ENCODE measurements at places on chromosomes 16 and 17.

GRCh38 chr16:9578459-9578858 lies 487.0 kb downstream of the HAPSTR1 start:
- no peak for DNase-seq

DNA sequence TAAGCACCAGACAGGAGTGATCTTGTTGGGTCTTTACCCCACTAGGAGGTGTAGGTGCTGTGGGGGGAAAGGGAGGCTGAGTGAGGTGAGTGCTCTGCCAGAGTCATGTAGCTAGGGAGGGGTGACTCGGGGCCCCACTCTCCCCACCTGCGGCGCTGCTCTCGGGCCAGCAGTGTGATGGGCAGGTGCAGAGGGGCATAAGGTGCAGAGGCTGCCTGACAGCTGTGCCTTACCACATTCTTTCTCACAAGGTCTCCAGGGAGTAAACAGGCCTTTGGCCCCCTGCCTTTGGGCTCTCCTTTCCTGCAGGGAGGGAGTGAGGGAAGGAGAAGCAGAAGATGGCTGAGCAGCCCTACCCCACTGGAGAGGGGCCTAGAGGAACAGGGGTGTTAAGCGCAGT lies 4.5 kb upstream of the CNP start:
- no peak for DNase-seq

- peak; percentile 93 for DNase-seq
Measured at GRCh38 chr16:4330277-4330874, 14.5 kb downstream of the GLIS2 start.

- peak; percentile 88 for DNase-seq
Measured at GRCh38 chr16:27639561-27640276, 89.8 kb downstream of the KATNIP start.

- DNase-seq = no peak
Measured at GRCh38 chr16:50861970-50862411, 120.1 kb downstream of the CYLD start.

GRCh38 chr16:85984231-85984880 lies 85.4 kb downstream of the IRF8 start:
- no peak for DNase-seq

DNA sequence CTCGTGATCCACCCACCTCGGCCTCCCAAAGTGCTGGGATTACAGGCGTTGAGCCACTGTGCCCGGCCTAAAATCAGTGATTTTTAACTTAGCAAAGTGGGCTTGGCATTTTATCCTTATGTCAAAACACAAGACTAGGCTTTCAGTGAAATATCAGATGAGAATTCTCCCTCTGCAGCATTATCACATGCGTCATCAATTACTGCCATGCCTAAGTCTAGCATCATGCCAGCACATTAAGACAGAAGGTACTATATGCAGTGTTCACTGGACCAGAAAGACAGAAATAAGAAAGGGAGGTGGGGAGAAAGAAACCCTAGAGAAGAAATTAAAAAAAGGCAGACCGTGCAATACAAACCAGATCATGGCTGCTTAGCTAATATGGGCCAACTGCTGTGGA lies 29.8 kb downstream of the GPATCH8 start:
- DNase-seq = no peak

- no peak for DNase-seq
Measured at GRCh38 chr17:50312308-50312707, 33.6 kb upstream of the XYLT2 start.

GRCh38 chr16:12750554-12750918 lies 53.2 kb downstream of the CPPED1 start:
- DNase-seq = no peak

GRCh38 chr17:74147056-74147835 lies 56.2 kb upstream of the RPL38 start:
- no peak for DNase-seq

GRCh38 chr16:72927199-72928089 lies 120.5 kb downstream of the ZFHX3 start:
- DNase-seq = no peak

DNA sequence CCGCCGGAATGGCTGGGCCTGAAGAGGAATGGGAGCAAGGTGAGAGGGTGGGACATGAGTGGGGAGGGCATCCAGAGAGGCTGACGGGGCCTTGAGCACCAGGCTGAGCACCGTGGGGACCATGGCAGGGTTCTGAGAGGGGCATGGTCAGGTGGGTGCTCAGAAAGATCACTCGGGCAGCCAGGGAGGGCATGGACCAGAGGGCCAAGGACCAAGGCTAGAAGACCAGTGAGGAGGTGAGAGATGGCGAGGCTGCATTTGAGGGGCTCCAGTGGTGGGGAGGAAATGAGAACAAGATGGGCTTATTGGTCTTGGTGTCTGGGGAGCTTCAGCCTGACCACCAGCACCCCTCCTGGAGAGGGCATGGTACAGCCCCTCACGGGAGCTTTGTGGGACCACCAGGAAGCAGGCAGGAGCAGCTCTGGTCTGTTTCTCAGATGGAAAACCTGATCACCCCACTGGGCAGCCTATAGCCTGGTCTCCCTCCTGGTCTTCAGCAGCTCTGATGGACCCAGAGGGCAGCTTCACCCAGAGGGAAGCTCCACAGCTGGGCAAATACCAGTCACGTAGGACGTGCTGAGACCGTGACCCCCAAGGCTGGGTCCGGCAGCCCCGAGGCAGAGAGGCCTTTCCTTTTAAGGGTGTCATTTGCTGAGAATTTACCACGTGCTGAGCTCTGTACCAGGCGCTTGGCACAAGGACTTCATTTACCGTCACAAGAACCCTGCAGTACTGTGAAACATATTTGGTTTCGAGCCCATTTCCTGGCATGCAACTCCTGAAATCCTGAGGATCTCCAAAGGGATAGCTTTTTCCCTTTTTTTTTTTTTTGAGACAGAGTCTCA lies 11.4 kb upstream of the NCBP3 start:
- DNase-seq = no peak

DNA sequence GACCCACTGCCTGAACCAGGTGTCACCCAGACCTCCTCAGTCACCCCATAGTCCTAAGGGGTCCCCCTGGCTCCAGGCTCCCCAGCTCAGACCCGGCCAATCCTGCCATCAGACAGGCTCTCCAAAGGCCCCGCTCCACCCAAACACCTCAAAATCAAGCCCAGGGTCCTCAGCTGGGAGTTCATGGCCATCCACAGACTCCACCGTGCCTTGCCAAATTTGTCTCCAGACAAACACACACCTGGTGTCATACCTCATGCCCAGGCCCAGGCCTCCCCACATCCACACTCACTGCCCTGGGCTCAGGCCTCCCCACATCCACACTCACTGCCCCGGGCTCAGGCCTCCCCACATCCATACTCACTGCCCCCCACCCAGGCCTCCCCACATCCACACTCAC lies 12.5 kb downstream of the RPH3AL start:
- no peak for DNase-seq

DNA sequence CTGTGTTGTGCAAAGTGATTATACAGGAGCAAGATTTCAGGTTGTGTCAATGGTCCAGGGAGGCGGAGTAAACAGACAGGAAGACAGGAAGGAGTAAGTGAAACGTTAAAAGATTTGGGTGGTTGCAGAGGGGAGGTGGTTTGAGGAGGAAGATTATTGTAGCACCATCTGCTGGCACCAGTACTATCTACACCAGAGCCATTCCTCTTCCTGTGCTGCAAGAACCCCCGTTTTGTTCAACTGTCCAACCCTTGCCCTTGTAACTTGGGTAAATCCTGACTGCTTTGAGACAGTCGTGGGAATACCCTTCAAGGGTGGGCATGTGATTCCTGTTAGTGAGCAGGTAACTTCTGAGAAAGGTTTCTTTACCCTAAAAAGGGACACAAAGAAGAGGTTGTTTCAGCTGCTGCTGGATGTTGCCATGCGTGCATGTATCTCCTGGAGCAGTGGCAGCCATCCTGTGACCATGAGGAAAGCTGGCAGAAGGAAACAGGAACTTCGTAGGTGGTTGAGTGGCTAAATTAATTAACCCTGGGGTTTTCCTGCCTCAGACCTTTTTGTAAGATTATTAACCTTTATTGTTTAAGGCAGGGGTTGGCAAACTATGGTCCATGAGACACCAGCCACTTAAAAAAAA lies 124.1 kb downstream of the PRKCA start:
- DNase-seq = peak; percentile 28

DNA sequence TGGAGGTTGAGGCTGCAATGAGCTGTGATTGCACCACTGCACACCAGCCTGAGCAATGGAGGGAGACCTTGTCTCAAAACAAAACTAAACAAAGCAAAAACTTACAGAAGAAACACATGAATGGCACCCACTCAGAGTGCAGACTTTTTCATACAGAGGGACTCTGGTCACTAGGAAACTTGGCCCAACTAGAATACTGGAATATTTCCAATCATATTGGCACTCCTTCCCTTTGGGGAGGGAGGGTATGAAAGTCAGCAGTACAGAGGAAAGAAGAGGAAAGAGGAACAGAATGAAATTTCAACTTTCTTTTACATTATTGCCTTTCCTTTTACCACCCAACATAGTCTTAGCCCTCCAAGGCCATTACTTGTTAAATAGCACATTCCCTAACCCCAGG lies 28.2 kb downstream of the CMTR2 start:
- DNase-seq = no peak

GRCh38 chr16:46730801-46731690 lies 17.1 kb downstream of the MYLK3 start:
- no peak for DNase-seq

DNA sequence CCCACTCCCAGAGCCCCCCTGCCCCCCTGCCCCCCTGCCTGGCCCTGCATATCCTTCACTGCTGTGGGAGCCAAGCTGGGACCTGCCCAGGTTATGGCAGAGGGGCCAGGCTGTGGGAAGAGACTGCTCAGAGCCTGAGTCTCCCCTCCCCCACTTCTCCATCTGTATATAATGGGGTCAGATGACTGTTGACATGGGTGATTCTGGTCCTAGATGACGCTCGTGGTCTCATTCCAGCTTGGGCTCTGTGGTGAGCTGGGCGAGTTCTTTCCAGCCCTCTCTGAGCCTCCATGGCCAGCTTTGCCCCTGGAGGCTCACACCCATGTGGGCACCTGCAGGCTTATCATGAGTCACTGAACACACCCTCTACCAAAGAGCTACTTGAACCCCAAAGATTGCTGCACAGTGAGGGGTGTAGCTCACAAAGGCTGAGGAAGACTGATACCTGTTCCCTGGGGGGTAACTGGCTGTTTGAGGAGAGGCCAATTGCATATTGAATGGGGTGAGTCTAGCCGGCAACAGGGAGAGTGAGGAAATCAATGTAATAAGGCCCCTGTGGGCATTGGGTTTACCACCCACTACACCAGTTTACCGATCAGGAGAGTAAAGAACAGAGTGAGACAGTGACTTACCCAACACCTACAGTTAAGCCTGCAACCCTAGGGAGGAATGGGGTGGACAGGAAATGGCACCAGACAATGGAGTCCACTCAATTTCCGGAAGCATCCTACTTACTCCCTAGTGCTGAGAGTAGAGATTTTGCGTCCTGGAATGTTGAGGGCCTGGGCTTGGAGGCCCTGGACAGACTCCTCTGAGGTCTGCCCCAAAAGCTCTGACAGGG lies 4.2 kb upstream of the SREBF1 start:
- DNase-seq = no peak

DNA sequence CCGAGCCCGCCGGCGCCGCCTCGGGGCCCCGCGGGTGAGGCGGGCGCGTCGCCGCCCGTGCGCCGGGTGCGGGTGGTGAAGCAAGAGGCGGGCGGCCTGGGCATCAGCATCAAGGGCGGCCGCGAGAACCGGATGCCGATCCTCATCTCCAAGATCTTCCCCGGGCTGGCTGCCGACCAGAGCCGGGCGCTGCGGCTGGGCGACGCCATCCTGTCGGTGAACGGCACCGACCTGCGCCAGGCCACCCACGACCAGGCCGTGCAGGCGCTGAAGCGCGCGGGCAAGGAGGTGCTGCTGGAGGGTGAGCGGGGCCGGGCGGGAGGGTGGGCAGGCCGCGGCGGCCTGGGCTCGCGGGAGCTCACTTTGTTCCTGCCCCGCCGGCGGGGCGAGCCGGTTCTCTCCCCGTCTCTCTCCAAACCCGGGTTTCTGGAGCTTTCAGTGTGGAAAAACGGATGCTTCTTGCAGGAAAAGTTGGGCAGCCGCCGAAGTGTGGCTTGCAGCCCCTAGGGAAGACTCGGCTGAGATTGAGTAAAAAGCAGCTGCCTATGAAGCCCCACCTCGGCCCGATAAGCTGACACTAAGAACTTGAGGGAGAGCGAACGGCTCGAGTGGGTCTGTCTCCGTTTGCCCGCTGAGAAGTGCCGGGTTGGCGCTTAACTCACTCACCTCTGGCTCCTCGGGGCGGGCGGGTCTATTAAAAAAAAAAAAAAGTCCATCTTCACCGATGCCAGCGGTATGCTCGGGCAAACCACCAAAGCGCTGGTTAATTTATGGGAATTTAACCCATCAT lies 677 bp downstream of the SNTB2 start:
- peak; percentile 68 for DNase-seq

GRCh38 chr17:6249732-6250131 lies 179.6 kb downstream of the WSCD1 start:
- DNase-seq = no peak
